ENCODE measurements at places on chromosomes 1 and 21.

- DNase-seq, result no peak
- no peaks in the 10 kb centered on the region for H3K27me3 ChIP-seq
- H3K36me3 ChIP-seq, result no peaks in the 10 kb centered on the region
- no peaks in the 10 kb centered on the region for H3K4me1 ChIP-seq
Observed at GRCh38 chr1:14612256-14612655, 13.8 kb downstream of the KAZN start.

- H3K4me3 ChIP-seq, result no peak overlapping the region
- no peak overlapping the region for H3K27ac ChIP-seq
- peaks cover 5% of the 10 kb centered on the region for H3K27me3 ChIP-seq
- H3K36me3 ChIP-seq, result no peaks in the 10 kb centered on the region
- DNase-seq, result no peak
Observed at GRCh38 chr1:44568128-44568900, 106.0 kb downstream of the TMEM53 start.

DNA sequence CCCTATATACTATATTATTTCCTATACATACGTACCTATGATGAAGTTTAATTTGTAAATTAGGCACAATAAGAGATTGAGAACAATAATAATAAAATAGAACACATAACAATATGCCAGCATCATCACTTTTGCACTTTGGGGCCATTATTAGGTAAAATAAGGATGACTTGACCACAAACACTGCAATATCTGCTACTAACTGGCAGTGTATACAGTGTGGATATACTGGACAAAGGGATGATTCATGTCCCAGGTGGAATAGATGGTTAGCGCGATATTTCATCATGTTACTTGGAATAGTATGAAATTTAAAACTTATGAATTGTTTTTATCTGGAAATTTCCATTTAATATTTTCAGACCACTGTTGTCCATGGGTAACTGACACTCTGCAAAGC is 35.4 kb upstream of the TXLNA start:
- no peak overlapping the region for H3K4me3 ChIP-seq
- H3K4me1 ChIP-seq, result peaks cover 48% of the 10 kb centered on the region
- DNase-seq, result no peak
- no peak overlapping the region for H3K27ac ChIP-seq
- no peaks in the 10 kb centered on the region for H3K27me3 ChIP-seq

GRCh38 chr1:167369933-167370332 is 148.4 kb downstream of the CD247 start:
- no peak overlapping the region for H3K4me3 ChIP-seq
- no peak for DNase-seq
- H3K4me1 ChIP-seq, result no peaks in the 10 kb centered on the region
- H3K27me3 ChIP-seq, result no peaks in the 10 kb centered on the region

DNA sequence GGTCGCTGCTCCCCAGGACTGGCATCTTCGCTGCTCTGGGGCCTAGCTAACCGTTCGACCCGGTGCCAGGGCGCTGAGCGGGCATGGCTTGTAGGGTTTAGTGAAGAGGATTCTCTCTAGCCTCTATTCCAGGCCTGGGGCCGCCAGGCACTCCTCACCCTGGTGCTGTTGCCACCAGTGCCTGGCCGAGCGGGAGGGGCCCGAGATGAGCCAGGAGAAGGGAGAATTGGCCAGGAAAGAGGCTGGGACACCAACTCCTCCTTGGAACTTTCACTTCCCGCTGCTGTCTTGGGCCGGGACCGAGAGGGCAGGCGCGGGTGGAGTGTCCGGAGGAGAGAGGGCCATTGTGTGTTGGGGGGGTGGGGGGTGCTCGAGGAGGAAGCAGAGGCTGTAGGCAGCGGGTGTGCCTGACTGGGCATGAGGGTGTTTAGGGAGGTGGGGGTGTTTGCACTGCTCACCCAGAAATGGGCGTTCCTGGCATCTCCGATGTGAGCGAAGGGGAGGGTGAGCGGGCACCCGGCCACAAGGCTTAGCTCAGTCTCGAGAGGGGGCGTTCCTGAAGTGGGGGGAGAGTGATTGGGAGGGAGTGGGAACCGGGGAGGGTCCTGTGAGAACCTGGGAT is 772 bp downstream of the ADAM15 start:
- peaks cover 7% of the 10 kb centered on the region for H3K36me3 ChIP-seq
- peaks cover 25% of the 10 kb centered on the region for H3K4me1 ChIP-seq
- DNase-seq, result peak; percentile 46

GRCh38 chr1:47225430-47226100 is 6.5 kb downstream of the TAL1 start:
- no peak overlapping the region for H3K27ac ChIP-seq
- H3K36me3 ChIP-seq, result no peaks in the 10 kb centered on the region

GRCh38 chr21:32135401-32136363 is 143.2 kb downstream of the MIS18A start:
- H3K27ac ChIP-seq, result no peak overlapping the region
- no peaks in the 10 kb centered on the region for H3K36me3 ChIP-seq
- H3K4me1 ChIP-seq, result no peaks in the 10 kb centered on the region
- peaks cover 3% of the 10 kb centered on the region for H3K27me3 ChIP-seq
- no peak for DNase-seq
- H3K4me3 ChIP-seq, result no peak overlapping the region

GRCh38 chr1:197961449-197961848 is 44.3 kb downstream of the LHX9 start:
- H3K27ac ChIP-seq, result no peak overlapping the region
- no peak for DNase-seq
- peaks cover 6% of the 10 kb centered on the region for H3K4me1 ChIP-seq
- H3K36me3 ChIP-seq, result no peaks in the 10 kb centered on the region
- peaks cover 4% of the 10 kb centered on the region for H3K27me3 ChIP-seq
- H3K4me3 ChIP-seq, result no peak overlapping the region

All from activated naive CD8-positive, alpha-beta T cell treated with anti-CD3 and anti-CD28 coated beads, Interleukin-2, amount 50 U/mL, for 24 hours (primary cell).